ENCODE measurements at places on chromosomes 3 and 15.

DNA sequence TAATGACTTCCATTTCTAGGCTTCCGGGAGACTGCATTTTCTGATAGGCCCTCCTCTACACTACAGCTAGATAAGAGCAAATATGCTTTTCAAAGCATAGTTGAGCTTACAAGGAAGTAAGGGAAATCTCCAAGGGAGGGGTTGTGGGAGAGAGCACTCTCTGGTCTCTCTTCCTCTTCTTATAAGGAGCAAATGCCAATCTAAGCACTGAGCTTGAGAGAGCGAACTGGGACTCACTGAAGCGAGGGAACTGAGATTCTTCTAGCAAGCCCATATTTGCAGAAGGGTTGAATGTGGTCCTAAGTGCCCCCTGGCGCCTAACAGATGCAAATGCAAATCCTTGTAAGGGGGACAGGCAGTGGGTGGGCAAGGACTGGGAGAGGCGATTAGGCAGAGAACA lies 164.8 kb downstream of the ERC2 start:
- peak; percentile 61 for DNase-seq

DNA sequence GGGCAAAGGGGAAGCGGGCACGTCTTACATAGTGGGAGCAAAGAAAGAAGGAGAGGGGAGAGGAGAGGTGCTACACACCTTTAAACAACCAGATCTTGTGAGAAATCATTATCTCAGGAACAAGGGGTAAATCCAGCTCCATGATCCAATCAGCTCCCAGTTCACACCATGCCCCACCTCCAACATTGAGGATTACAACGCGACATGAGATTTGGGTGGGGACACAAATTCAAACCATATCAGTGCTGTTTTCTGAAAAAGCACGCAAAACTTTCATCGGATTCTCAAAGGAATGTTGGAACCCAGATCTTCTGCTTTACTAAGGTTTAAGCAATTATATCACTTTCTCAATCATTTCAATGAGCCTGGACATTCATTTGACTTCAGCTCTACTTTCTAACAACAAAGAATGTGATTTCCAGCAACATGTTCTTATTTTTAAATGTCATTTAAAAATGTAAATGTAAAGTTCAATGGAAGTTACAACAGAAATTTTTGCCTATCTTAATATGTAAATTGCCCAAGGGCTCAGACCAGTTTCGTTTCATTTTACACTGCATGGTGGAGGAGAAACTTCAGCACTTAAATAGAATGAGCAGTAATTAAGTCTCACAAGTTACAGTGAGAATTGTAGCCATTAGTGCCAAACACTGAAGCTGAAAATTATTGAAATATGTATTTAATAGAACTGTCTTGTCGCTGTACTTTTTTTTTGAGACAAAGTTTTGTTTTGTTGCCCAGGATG lies 8.4 kb upstream of the CCDC54 start:
- DNase-seq, result no peak

DNA sequence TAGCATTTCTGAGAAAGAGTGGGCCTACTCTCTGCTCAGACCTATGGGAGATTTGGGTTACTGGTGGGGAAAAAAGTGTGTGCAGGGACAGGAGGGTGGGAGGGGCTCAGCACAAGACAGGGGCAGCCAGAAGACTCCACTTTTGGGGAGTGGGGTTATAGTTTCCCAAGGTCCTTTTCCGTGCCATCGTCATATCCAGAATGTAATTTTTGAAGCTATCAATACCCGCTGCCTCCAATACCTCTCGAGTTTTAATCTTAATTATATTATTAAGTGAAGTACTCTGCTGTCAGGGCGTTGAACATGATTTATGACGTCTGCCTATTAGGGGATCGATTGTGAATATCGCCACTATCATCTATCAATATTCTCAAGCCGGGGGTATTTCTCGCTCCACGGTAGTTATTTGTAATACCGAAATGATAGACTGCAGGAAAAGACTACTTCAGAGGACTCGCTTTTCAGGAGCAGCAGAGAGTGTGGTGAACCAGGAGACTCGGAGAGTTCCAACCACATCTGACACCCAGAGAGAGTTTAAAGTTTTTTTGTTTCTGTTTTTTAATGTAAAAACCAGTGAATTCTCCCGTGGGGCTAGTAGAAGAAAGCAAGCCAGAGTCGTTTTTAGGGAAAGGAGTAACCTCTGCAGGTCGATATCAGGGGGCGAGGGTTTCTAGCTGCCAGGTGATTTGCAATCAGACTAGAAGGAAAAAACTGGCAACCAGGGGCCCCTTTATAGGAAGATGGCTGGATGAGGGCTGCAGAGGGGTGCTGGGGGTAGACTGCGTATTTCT lies 20.6 kb downstream of the NR2F2 start:
- DNase-seq, result no peak

- no peak for DNase-seq
These were observed 42.2 kb upstream of the CD47 start for GRCh38 chr3:108133048-108133369.

DNA sequence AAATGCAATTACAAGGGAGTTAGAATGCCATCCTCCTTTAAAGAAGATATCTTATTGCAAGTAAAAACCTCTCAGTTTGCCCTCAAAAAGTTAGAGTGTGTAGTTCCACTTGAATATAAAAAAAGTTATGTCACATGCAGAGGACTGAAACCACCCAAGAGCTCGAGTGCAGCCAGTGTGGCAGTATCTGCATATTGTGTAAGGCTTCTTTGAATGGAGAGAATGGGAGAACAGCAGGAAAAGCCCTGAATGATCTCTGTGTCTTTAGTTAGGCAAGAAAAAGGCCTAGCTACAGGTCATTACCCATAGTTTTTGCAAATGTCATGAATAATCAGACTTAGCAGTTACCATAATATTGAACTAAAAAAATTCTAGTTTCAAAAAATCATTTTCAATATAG lies 13.9 kb upstream of the TEX9 start:
- no peak for DNase-seq

GRCh38 chr15:89475661-89476060 lies 20.7 kb downstream of the RHCG start:
- no peak for DNase-seq

DNA sequence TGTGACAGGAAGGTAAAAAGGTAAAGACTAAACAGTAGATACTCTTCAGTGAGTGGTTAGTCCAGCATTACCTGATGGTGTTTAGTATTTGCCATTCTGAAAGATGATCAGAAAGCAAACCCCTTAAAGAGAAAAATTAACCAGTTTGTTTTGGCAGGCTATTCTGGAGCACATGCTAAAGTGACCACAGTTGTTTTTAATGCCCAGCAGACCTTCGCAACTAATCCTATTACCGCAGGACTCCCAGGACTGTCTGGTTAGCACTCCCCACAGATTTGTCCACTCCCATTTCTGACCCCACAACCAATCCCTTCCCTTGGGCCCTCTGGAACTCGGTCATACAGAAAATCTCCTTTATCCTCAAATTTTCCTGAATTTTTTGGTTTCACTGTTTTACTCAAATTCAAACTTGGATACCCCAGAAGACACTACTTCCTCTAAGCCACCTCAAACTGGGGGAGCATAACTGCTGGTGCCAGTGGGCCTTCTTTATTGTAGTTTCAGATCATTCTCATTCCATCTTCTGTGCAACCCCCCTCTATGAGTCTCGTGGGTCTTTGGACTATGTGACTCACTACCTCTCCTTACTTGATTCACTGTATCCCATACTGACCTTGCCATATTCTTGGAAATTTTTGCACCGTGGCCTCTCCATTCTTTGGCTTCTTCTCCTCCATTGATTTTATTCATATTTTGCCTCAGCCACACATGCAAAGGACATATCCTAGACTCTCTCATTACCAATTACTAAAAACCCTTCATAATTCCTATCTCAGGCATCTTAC lies 104.4 kb downstream of the RBMS3 start:
- peak; percentile 81 for DNase-seq

DNA sequence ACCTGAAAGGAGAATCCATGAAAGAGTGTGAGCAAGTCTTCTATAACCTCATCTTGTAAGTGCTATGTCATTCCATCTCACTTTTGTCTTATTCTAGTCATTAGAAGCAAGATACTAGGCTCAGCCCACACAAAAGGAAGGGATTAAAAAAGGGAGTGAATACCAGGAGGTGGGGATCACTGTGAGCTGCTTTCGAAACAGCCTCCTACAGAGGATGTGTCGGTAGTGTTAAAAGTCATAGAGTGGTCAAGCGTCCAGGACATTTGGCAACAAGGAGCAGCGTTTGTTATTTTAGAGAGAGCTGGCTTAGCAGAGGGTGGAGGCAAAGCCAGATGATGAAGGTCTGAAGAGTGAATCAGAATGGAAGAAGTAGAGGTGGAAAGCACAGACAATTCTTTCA lies 11.7 kb upstream of the ZNF148 start:
- no peak for DNase-seq

DNA sequence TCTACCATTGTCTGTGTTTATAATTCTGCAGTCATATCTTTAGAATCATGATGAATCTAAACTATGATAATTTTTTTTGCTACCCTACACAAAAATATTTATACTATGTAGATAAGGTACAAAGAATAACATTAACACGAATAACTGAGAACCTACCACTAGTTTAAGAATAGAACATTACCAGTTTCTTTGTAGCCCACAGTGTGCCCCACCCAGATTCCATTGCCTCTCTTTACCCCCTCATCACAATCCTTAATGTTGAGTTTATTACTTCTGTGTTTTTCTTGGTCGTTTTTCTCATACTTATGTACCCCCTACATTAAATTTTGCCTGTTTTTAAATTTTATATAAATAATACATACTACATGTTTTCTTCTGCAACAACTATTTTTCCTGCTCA lies 140.5 kb downstream of the BBX start:
- no peak for DNase-seq

DNA sequence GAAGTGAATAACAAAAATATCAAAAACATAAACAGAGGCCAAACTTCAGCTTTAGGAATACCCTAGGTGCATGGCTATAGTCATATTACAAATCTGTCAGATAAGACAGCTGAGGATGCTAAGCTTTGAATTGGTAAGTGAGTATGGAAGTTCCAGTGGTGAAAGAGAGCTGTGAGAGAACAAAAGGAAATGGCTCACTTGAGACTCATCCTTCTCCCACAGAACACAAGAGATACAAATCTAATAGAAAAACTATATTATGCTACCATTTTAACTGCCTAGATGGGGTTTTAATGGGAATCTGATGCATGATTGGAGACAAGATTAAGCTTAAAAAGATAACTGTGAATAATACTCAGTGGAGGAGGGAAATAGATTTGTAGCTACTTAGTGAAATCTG lies 21.5 kb upstream of the PEX5L start:
- no peak for DNase-seq

GRCh38 chr3:64462203-64462602 lies 225.6 kb downstream of the ADAMTS9 start:
- peak; percentile 97 for DNase-seq

DNA sequence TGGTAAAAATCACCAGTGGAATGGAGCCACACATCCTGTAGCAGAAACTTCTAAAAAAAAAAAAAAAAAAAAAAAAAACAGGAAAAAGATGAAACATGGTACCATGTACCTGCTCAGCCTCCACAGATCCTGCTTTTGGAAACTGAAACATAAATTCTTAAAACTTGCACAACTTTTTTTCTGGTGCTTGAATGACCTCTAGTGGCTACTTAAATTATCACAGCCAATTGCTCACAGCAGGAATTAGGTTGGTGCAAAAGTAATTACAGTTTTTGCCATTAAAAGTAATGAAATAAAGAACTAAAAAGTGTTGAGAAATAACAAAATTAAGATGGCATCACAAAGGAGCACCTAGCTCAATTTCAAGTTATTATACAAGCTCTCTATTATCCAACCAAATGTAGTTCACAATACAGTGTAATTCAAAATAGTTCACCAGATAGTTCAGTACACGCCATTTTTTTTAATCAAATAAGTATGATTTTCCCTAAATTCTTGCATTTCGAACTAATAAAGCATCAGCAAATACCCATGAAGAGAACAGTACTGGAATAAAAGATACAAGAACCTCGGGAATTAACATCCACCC lies 80.6 kb downstream of the ULK4 start:
- peak; percentile 29 for DNase-seq

- DNase-seq, result no peak
These were observed 194.0 kb upstream of the LRRN1 start for GRCh38 chr3:3605226-3605625.

GRCh38 chr3:191328383-191328961 lies 722 bp upstream of the CCDC50 start:
- no peak for DNase-seq

DNA sequence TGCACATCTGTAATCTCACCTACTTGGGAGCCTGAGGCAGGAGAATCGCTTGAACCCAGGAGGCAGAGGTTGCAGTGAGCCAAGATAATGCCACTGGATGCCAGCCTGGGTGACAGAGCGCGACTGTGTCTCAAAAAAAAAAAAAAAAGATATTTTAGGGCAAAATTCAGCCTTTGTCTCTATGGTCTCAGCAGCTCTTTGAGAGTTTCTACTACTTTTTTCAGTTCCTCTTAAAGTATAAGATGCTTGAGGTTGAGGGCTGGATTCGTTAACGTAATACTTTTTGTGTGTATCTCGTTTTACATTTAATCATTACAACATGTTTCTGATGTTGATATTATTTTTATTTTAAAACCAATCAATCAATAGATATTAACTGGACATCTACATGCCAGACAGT lies 381.2 kb upstream of the TBL1XR1 start:
- no peak for DNase-seq

DNA sequence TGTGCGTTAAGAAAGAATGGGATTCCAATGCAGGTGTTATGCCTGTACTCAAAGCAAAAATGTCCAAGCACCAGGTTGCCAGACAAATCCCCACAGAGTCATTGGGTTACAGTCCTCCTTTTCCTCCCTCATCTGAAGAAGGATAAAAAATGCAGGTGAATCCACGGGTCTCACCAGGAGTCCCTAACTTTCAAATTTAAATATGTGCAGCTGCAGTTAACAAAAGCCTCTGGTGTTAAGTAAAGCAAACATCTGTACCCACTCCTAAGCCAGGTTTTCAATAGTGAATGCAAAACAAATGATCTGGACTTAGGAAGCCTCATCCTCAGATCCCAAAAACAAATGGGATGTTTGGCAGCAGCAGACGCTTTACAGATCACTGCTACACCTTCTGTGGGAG lies 70.4 kb upstream of the SETMAR start:
- DNase-seq, result no peak

- no peak for DNase-seq
These were observed 106.6 kb downstream of the SEMA5B start for GRCh38 chr3:122920986-122921385.

DNA sequence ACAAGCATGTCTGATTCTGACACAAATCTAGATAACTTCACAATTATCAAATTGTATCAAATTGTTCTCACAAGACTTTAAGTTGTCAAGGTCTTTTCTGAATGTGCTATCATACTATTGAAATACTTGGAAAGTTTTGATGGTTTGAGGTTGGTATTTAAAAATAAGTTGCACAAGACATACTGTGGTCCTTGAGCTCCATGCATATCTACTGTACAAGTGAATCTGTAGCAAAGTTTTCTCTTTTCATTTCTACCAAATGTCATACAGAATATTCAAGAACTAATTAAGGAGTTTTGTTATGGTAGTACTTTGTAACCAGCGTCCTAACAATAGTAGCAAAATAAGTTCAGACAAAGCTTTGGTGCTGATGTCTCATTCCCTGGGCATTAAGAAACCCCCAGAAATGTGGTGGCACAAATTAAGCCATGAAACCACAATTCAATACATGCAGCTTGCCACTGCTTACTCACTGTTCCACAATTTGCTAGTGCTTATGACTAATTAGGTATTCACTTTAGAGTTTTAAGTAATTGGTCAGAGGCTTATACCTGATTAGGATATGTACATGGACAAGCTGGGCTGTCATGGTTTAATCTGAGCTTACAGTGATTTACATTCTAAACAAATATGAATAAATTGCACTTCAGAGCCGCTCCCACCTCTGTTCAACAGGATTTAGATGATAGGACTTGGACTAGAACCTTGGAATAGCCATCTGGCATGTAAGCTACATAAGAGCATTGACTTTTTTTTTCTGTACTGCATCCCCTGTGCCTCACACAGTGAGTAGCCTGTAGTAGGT lies 8.8 kb downstream of the TBC1D23 start:
- peak; percentile 98 for DNase-seq

Measured in fibroblast of skin of abdomen (primary cell).